ENCODE measurements at places on chromosomes 6 and 20. TPM values are rescaled to one million over a fixed set of nuclear protein-coding genes. Genes with fewer than 3 reads are reported as not detected.

Gene C6orf52
- 1.5 TPM for total RNA-seq

Gene ID4
- 118 TPM for total RNA-seq

Gene CLVS2
- total RNA-seq = 35.0 TPM

Gene REM1
- total RNA-seq = not detected

Gene BTN1A1
- total RNA-seq = not detected

Gene DDAH2
- 69.0 TPM for total RNA-seq

Gene TAB2
- total RNA-seq = 52.2 TPM

Gene HINT3
- total RNA-seq = 44.2 TPM

Gene GUCA1A
- 1.6 TPM for total RNA-seq
